ENCODE measurements at places on chromosomes 2 and 18.

GRCh38 chr18:50559752-50560680 is at the start of gene MAPK4:
Gene MAPK4 (plus strand): TSS chr18:50560087. CDS start chr18:50663959, 103,872 bp downstream.
- peaks cover 7% of the 10 kb centered on the region for H3K4me1 ChIP-seq
- peaks cover 73% of the 10 kb centered on the region for H3K27me3 ChIP-seq

- H3K27ac ChIP-seq = no peak overlapping the region
- H3K4me3 ChIP-seq = no peak overlapping the region
- no peak for DNase-seq
Measured at GRCh38 chr18:9055185-9055584, 47.3 kb upstream of the NDUFV2 start.

DNA sequence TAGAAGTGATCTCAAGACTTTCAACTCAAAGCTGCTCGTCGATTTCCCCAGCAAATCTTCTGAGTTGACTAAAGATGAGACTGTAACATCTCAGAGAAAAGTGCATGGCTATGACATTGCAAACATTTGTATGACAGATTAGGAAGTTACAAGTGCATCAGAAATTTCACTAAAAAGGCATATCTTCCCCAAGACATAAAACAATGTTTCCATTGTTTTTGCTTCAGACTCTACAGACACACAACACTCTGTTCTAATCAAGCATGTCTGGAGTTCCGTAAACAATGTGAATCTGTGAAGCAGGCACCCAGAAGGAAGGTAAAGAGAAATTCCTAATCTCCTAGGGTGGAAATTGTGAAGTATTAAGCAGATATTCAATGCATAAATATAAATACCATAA is 144.6 kb upstream of the LYPD1 start:
- no peaks in the 10 kb centered on the region for H3K36me3 ChIP-seq
- H3K27me3 ChIP-seq = no peaks in the 10 kb centered on the region
- no peak overlapping the region for H3K4me3 ChIP-seq
- no peaks in the 10 kb centered on the region for H3K4me1 ChIP-seq

GRCh38 chr2:176328149-176328548 is 58.9 kb downstream of the MTX2 start:
- H3K4me1 ChIP-seq = no peaks in the 10 kb centered on the region
- H3K27me3 ChIP-seq = no peaks in the 10 kb centered on the region
- DNase-seq = no peak
- H3K4me3 ChIP-seq = no peak overlapping the region
- H3K27ac ChIP-seq = no peak overlapping the region
- H3K36me3 ChIP-seq = peaks cover 54% of the 10 kb centered on the region

DNA sequence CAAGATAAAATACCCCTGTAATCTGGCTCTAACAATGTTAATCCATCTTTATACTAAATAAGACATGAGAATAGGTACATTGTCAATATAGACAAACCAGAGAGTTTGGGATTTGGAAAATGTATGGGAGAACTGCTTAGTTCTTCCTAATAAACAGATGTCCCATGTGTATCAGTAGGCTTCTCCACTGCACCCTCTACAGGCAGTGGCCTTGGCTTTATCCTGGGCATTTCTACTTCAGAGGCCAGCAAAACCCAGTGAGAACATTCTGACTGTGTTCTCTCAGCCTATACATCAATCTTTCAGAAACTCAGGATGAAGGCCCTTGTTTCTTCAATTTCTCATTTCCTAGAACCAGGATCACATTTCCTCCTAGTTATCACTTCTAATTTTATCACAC is 1167.5 kb upstream of the ACVR2A start:
- H3K4me1 ChIP-seq = no peaks in the 10 kb centered on the region
- no peak overlapping the region for H3K4me3 ChIP-seq
- H3K27me3 ChIP-seq = no peaks in the 10 kb centered on the region
- H3K36me3 ChIP-seq = no peaks in the 10 kb centered on the region
- DNase-seq = no peak

GRCh38 chr2:241242306-241242705 is 53.8 kb downstream of the ANO7 start:
- DNase-seq = no peak
- H3K27ac ChIP-seq = no peak overlapping the region
- no peaks in the 10 kb centered on the region for H3K4me1 ChIP-seq
- peaks cover 96% of the 10 kb centered on the region for H3K36me3 ChIP-seq
- H3K27me3 ChIP-seq = no peaks in the 10 kb centered on the region
- H3K4me3 ChIP-seq = no peak overlapping the region

DNA sequence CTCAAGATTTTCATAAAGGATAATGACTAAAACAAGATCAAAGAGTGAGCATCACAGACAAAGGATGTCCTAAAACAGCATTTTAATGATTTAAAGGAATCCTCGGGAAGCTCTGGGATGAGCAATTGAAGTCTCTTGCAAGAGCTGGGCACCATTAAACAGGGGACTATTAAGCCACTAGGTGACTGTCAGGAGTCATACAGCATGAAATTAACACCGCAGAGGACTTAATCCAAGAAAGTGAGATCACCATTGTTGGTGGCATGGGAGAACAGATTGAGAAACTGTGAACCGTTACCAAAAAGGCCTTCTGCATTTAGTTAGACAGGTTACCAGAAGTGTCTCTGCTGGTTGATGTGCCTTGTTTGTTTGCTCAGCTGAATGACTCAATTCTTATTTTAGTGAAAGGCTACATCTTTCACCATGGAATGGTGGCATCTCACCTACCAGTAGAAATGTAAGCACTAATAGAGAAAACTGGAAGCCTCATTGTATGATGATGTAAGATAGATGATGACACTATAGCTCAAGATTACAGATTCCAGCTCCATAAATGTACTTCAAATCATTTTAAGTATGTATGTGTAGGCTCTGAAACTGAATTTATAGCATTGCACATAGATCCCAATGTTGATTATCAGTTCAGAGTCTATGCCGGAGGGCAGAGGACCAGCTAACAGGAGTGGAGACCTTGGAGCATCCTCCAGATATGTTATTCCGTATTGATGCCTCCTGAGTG is 427.6 kb downstream of the SUCLG1 start:
- no peak for DNase-seq
- no peak overlapping the region for H3K27ac ChIP-seq
- H3K36me3 ChIP-seq = no peaks in the 10 kb centered on the region
- peaks cover 7% of the 10 kb centered on the region for H3K4me1 ChIP-seq

- H3K4me3 ChIP-seq = no peak overlapping the region
- H3K27ac ChIP-seq = no peak overlapping the region
- DNase-seq = no peak
- H3K27me3 ChIP-seq = peaks cover 11% of the 10 kb centered on the region
- no peaks in the 10 kb centered on the region for H3K4me1 ChIP-seq
- H3K36me3 ChIP-seq = no peaks in the 10 kb centered on the region
Measured at GRCh38 chr2:48905696-48906095, 150.2 kb upstream of the LHCGR start.

Measured in activated T-cell treated with anti-CD3 and anti-CD28 coated beads, Interleukin-2, amount 50 U/mL, for 24 hours (primary cell).